Activated CD4-positive, alpha-beta T cell treated with anti-CD3 and anti-CD28 coated beads, Interleukin-2, amount 50 U/mL, for 16 hours (primary cell): ENCODE measurements at places on chromosomes 5 and 9.
A peak's percentile ranks its signal among the peaks of the same experiment; 100 is the strongest.

GRCh38 chr9:18502546-18502945 lies 28.6 kb downstream of the ADAMTSL1 start:
- no peak for DNase-seq

- DNase-seq, result no peak
Observed at GRCh38 chr9:131297903-131298302, 8.4 kb downstream of the PLPP7 start.

- DNase-seq, result peak; percentile 8
Observed at GRCh38 chr9:105425816-105426433, 21.9 kb upstream of the FSD1L start.

GRCh38 chr9:119257592-119257991 lies 111.6 kb downstream of the BRINP1 start:
- DNase-seq, result no peak

- DNase-seq, result no peak
Observed at GRCh38 chr5:13348568-13348967, 595.9 kb downstream of the DNAH5 start.

DNA sequence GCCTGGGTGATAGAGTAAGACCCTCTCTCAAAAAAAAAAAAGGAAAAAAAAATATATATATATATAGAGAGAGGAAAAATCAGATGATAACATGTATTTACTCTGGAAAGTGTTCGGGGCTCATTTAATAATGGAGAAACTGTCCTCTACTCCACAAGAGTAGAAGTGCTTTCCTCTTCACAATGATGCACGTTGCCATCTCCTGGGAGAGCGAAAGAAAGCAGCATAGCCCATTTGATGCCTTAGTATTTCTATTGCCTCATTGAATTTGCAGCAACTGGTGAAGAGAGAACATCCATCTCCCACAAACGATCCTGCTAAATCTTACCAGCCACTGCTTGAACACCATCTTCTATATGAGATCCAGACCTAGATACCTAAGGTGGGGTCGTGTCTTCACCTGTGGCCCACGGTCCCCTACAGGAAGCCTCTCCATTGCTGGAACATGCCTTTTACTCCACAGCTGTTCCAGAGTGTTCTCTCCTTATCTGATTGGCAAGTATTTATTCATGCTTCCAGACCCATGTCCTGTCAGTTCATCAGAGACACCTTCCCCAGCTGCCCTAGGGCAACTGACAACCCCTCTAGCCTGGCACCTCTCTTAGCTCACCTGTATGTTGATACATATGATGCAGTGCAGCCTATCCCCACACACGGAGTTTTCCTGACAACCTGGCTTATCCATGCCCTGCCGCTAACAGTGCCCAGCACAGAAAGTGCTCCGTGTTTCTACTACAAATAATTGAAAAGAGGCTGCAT lies 115.3 kb downstream of the MARCHF11 start:
- DNase-seq, result no peak

- DNase-seq, result peak; percentile 56
Observed at GRCh38 chr5:1793301-1793740, 6.3 kb downstream of the MRPL36 start.

- peak; percentile 41 for DNase-seq
Observed at GRCh38 chr5:176810081-176810597, at the start of gene UNC5A. UNC5A (plus strand) TSS chr5:176810559; CDS start chr5:176810751, 192 bp downstream.

GRCh38 chr5:42676362-42676761 lies 80.3 kb upstream of the CCDC152 start:
- DNase-seq, result no peak

- peak; percentile 43 for DNase-seq
Observed at GRCh38 chr5:32076699-32077695, 97.1 kb downstream of the GOLPH3 start.

GRCh38 chr5:109921735-109922380 lies 232.1 kb downstream of the MAN2A1 start:
- DNase-seq, result peak; percentile 38

- no peak for DNase-seq
Observed at GRCh38 chr9:82273121-82273520, 284.5 kb downstream of the SPATA31D1 start.
